ENCODE measurements at places on chromosomes 7 and 10.

- DNase-seq = no peak
These were observed 179.7 kb upstream of the GRB10 start for GRCh38 chr7:50962281-50962883.

- DNase-seq = no peak
These were observed 21.9 kb downstream of the ARHGAP22 start for GRCh38 chr10:48582970-48583369.

DNA sequence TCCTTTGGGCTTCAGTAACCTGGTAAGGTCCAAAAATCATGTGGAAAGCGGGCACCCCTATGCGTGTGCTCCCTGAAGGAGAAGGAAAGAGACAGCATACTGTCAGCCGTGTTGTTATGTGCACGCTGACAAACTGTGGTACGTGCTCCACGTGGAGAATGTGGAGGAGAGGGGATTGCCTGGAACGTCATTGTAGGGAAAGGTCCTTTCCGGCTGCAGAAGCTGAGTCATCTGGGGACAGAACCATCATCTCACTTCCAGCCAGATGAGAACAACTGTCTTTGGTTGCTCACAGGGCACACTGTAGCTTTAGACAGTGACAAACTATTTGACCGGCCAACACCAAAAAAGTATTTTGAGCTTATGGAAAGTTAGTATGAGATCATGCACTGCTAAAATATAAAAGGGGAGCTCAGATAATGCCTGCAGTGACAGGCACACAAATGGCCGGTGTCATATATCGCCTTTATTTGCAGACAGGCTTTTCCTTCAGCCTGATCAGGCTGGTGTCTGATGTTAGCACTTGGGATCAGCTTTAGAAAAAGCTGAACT, 38.8 kb upstream of the GRB10 start:
- DNase-seq = no peak

DNA sequence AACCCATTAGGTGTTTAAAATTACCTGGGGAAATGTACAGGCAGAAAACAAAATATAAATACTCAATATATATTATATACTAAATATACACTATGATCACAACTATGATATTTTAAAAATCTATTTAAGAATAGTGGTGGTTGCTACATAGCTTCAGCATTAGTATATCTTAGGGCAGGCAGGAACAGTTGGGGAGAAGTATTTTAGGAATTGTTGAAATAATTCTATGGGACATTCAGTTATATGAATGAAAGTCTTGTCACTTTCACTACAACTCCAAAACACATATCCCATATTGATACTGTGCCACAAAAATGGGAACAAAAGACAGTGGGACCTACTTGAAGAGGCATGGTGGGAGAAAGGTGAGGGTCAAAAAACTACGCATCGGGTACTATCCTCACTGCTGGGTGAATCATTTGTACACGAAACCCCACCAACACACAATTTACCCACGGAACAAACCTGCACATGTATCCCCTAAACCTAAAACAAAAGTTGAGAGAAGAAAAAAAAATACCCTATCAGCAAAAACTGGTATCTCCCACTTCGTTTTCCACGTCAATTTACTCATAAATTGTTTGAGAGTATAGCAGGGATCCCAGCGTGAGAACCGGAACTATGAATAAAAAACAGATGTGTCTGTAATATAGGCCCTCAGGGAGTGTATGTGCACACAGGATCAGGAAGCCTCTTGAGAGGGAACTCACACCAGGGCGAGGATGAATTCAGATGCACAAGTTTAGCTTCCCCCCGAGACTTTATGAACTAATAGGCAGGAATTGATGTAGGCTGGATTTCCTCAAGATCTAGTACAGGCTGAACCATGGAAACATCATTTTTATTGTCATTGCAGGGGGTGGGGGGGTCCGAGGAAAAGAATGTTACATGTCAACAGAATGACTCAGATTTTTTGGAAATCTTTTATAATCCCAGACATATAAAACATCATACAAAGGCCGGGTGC, 16.2 kb downstream of the SLC16A12 start:
- DNase-seq = no peak

DNA sequence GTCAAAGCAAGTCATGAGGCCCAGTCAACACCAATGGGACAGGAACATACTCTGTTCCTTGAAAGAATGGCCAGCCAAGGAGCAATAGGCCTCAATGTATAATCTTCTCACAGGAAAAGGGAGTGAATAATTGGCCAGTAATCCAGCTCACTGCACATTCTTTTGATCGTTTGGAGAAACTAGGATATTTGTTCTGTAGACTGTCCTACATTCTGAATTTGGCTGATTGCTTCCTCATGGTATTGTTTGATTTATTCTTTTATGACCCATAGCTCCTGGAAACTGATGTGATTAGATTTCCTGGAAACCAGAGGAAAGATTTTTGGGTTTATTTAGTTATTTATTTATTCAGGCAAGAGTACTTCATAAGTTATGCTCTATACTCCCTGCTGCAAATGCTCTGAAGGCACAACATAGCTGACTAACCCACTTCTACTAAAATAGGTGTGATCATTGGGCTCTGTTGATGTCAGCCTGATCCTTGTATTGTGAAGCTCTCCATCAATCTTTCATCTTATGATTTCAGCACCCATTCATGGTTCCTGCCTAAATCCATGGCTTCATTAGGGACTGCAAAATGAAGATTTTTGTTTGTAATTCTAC, 745.2 kb downstream of the SUGCT start:
- DNase-seq = no peak

GRCh38 chr7:131466735-131467365, 89.6 kb downstream of the PODXL start:
- no peak for DNase-seq

DNA sequence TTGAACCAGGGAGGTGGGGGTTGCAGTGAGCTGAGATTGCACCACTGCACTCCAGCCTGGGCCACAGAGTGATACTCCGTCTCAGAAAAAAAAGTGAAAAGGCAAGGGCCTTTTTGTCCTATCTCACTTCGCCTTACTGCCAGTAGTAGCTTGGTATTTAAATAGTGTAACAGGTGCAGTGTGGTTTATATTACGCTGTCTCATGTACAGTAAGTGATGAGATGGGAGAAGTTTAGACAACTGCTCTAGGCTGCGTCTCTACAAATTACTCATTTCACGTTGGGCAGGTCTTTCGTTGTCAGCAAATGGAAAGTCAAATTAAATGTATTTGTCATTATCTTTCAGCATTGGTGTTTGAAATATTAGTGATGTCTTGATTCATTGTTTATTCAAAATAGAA, 15.5 kb upstream of the PFKFB3 start:
- no peak for DNase-seq
